ENCODE measurements at places on chromosomes 3 and 15. TPM values are rescaled to one million over a fixed set of nuclear protein-coding genes. Genes with fewer than 3 reads are reported as not detected.

GRCh38 chr3:140898340-140899180, 43.1 kb upstream of the SLC25A36 start:
- H3K4me1 ChIP-seq = no peaks in the 10 kb centered on the region
- H3K36me3 ChIP-seq = no peaks in the 10 kb centered on the region
- DNase-seq = no peak
- H3K27ac ChIP-seq = no peak overlapping the region

DNA sequence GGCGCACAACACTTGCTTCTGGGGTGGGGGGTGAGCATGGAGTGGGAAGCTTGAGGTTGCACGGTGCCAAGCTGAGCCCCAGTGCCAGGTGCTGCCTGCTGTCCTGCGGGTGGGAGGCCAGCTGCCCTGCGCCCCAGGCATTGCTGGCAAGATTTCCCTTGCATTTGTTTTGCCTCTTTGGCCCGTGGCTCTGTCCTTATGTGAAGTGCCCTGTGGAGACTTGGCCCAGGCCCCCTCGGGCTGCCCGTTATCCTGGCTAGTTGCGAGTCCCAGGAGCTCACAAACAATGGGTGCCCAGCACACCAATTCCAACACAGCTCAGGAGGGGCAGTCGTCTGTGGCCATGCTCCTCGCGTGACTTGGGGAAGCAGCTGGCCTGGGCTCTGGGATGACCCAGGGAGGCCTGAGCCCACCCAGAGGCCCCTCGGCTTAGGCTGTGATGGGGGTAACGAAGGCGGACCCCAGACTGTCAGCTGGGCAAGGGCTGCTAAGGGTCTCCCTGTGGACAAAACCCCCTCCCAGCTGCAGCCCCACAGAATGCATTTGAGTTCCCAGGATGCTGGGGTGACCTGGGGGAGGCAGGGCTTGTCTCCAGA, 5.9 kb downstream of the C3orf22 start:
- H3K27me3 ChIP-seq = no peaks in the 10 kb centered on the region
- H3K36me3 ChIP-seq = no peaks in the 10 kb centered on the region
- no peak overlapping the region for H3K4me3 ChIP-seq
- H3K4me1 ChIP-seq = no peaks in the 10 kb centered on the region

DNA sequence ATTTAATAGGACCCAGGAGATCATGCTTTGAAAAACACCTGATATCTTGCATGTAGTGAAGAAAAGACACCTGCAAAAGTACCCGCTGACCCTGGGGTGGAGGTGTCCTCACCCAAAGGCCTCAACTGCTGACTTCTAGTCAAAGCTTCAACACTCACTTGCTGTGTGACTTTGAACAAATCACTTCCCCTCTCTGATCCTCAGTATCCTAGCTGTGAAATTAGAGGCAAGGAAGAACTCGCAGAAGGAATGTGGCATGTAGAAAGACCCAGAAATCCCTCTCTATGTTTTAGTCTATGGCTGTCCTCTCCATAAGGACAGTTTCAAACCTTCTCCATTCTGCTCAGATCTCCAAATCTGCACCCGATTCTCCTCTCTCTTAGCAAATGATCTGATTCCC, 52.7 kb upstream of the ATP13A3 start:
- H3K4me1 ChIP-seq = peaks cover 31% of the 10 kb centered on the region
- no peaks in the 10 kb centered on the region for H3K36me3 ChIP-seq
- H3K27ac ChIP-seq = no peak overlapping the region
- no peak for DNase-seq
- H3K4me3 ChIP-seq = no peak overlapping the region
- no peaks in the 10 kb centered on the region for H3K27me3 ChIP-seq

DNA sequence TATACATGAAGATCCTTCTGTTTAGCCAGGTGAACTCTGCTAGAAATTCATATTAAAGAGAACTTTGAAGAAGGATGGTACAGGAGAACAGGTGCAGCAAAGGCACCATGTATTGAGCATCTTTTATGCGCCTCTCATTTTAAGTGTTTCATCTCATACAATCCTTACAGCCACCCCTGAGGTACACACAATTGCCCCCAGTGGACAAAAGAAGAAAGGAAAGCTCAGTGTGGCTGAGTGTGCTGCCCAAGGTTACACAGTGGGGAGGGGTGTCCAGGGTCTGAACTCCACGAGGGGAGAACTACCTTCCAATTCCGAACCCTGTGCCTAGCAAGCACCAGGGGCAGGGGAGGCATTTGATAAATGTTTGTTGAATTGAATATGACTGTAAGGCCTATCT, 98.6 kb downstream of the MECOM start:
- no peaks in the 10 kb centered on the region for H3K4me1 ChIP-seq
- H3K27me3 ChIP-seq = no peaks in the 10 kb centered on the region
- no peaks in the 10 kb centered on the region for H3K36me3 ChIP-seq
- no peak for DNase-seq
- H3K27ac ChIP-seq = no peak overlapping the region

DNA sequence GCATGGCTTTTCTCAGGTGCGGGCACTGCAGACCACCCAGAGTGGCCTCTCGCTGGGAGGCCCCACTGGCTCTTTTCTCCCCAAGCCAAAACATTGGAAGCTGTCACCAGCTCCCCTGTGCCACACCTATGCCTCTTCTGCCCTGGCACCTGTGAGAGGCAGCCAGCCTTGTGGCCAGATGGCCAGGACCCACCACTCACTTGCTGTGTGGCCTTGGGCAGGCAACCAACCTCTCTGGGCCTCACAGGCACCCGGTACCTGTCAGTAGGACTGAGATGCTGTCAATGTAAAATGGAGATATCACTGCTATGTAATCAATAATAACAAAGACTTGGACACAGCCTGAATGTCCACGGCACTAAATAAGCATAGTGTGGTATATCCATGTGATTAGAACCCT, 36.5 kb downstream of the SRPRB start:
- no peaks in the 10 kb centered on the region for H3K4me1 ChIP-seq
- H3K27me3 ChIP-seq = no peaks in the 10 kb centered on the region
- no peak for DNase-seq
- H3K36me3 ChIP-seq = no peaks in the 10 kb centered on the region

DNA sequence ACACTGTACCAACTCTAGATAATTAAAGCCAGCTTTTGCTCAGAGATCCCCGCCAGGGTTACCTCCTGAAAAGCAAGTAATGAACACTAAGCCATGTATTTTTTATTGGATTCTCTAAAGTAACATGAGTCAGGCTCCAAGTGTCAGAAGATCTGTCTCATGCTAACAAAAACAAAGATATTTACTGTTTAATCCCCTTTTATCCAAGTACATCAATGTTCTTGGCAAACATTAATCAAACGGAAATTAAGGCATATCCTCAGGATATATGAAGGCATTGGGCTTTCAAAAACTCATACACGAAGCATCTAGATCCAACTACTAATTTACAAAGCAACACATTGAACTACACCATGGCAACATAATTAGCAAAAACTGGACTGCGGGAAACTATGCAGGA, 37.2 kb downstream of the MYO5A start:
- H3K4me1 ChIP-seq = no peaks in the 10 kb centered on the region
- H3K27me3 ChIP-seq = no peaks in the 10 kb centered on the region
- H3K27ac ChIP-seq = no peak overlapping the region
- H3K4me3 ChIP-seq = no peak overlapping the region
- no peak for DNase-seq
- no peaks in the 10 kb centered on the region for H3K36me3 ChIP-seq

DNA sequence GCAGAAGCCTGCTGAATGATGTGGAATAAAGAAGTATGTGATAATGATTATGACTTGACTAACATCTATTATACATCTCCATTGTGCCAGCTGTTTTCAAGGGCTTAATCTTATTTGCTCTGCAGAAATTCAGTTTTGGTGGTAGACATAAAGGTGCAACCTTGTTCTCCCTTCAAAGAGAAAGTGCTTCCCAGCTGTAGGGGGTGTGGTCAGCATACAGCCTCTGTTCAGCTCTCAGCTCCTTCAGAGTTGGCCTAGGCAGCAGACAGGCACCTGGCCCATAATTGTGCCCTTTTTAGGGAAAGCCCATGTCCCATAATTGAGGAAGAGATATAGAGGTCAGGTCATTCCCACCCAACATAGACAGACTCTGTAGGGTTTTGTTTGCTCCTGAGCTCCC, 104.3 kb upstream of the EOMES start:
- no peaks in the 10 kb centered on the region for H3K4me1 ChIP-seq
- H3K27me3 ChIP-seq = no peaks in the 10 kb centered on the region
- no peak overlapping the region for H3K4me3 ChIP-seq
- H3K36me3 ChIP-seq = no peaks in the 10 kb centered on the region
- DNase-seq = no peak

Gene C3orf20
- 0.29 TPM for total RNA-seq

Gene P2RY1
- 4.5 TPM for total RNA-seq

Gene SENP5
- total RNA-seq = 61.1 TPM

Gene MB21D2
- 4.3 TPM for total RNA-seq

Data from thyroid gland (tissue), 4 donors.